Hematopoietic multipotent progenitor cell treated with erythropoietin and hydrocortisone succinate and interleukin-3 and kit ligand, for 4 days (in vitro differentiated cells): ENCODE measurements at places on chromosomes 13 and 19.

DNA sequence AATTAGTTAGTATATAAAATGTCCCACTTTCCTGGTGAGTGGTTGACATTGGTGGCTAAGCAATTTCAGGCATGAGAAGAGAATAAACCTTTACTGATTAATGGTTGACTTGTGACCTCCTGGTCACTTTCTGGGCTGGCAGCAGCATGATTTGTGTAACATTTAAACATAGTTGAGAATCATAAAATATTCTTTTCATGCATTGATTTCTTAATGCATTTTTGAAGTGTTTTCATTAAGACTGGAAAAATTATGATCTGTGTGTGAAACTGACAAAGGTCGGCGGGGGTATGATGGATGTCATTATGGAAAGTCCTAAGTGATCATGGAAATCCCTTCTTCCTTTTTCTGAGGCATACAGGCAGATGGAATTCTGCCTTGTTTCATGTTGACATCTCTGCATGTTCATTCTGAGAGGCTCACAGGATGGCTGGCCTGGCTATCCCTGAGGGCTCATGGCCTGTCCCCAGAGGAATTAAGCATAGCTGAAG is 98.7 kb upstream of the RNF113B start:
- no peak for DNase-seq

- DNase-seq: peak; percentile 79
Observed at GRCh38 chr19:46678110-46678732, 17.2 kb upstream of the DACT3 start.

DNA sequence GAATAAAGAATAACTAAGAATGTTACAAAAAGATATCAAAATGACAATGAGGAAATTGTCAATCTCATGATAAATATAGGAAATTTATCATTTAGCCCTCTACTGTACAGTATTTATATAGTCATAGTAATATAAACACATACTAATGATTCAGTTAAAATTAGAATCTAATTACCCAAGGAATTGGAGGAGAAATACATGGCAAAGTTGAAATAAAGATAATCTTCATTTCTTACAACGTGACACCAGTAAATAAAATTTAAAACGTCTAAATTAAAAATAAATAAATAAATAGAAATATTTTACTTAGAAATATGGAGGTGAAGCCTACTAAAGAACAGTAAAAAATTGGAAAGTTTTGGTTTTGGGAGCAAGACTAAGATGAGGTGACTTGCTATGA is 2163.1 kb upstream of the PCDH20 start:
- DNase-seq: no peak

GRCh38 chr13:103510007-103510535 is 443.9 kb upstream of the SLC10A2 start:
- no peak for DNase-seq
